ENCODE measurements at places on chromosomes 3 and 15.
A peak's percentile ranks its signal among the peaks of the same experiment; 100 is the strongest.

- no peak for DNase-seq
These were observed 33.4 kb downstream of the PRKCD start for GRCh38 chr3:53194210-53195065.

GRCh38 chr15:83733206-83733605 is 79.3 kb downstream of the ADAMTSL3 start:
- DNase-seq = no peak

DNA sequence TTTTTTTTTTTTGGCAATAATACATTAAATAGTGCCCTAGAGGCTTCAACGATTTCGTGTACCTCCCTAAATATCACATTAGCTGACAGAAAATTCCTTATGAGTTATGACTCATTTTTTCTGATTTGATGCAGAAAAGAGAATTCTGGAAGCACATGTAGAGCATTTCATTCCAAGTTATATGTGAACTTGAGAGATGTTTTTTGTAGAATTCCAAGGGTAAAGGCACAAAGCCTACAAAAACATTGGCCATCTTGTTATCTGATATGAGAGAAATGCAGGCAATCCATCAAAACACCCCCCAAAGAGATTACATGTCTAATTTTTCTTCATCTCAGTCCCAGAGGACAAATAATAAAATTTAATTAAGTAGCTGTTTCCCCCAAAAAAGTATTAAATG is 6.7 kb upstream of the PFN2 start:
- no peak for DNase-seq

GRCh38 chr3:120928991-120929390 is 21.0 kb downstream of the STXBP5L start:
- DNase-seq = no peak

DNA sequence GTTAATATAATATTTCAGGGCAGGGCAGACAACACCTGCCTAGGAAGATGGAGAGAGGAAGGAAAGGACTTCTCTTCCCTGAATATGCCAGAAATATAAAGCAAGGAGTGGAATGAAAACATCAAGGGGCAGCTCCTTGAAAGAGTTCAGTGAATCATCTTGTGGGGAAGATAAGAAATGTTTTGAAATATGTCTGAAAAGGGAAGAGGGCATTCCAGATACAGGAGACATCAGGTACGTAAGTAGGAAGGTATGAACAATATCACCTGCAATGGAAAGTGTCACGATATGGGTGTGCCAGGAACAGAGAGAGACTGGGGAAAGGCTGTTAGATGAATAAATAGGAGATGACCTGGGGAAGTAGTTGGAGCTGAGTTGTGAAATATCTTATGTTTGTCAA is 75.8 kb upstream of the WDR72 start:
- no peak for DNase-seq

GRCh38 chr3:185537369-185537970 is 14.9 kb downstream of the LIPH start:
- no peak for DNase-seq

GRCh38 chr15:70279096-70279495 is 181.4 kb upstream of the TLE3 start:
- no peak for DNase-seq

- no peak for DNase-seq
These were observed 21.7 kb upstream of the PPP4R2 start for GRCh38 chr3:72974956-72975355.

GRCh38 chr3:50126287-50127211 is 28.6 kb upstream of the SEMA3F start:
- DNase-seq = peak; percentile 58

DNA sequence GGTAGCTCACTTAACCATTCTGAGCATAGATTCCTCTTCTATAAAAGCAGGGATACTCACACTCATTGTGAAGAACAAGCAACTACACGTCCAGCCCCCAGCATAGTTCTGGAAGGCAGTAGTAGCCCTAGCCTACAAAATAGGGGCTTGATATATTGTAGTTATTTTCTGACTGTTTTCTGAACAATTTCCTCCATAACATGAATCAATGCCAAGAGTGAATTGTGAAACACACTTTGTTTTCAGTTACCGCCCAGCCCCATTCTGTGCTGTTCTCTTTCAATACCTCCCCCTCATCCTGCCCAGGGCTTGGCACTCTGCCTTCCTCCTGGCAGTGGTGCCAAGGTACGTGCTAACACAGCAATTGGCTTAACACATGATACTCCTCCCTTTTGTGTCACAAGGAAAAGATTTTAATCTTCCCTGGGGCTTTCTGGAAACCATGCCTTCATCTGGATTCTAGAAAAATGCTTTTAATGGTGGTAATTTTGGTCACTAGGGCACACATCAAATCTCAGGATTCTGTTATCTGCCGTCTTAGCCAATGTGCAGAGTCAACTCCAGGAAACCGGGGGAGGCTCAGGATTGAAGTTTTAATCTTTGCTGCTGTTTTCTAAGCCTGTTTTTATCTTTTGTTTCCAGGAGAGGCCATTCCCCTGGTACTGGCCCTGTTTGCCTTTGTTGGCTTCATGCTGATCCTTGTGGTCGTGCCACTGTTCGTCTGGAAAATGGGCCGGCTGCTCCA is 37.2 kb downstream of the IL20RB start:
- no peak for DNase-seq

GRCh38 chr15:81418891-81419290 is 44.9 kb upstream of the TMC3 start:
- DNase-seq = no peak

GRCh38 chr3:185656321-185656840 is 70.3 kb downstream of the SENP2 start:
- no peak for DNase-seq

DNA sequence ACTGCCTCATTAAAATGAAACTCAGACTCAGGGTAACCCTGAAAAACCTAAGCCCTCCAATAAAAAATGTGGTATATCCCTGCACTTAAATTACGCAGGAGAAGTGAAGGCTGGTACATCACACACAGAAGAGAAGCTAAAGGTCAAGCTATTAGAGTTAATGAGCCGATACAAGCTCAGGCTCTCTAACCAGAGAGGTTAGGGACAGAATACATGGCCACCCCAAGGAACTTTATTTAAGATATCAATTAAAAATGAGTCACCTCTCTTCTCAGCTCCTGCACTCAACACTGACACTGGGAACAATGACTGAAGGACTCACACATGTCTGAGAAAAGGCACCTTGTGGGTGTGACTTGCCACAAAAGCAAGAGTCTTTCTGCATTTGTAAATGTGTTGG is 800.6 kb upstream of the CFAP20DC start:
- no peak for DNase-seq

DNA sequence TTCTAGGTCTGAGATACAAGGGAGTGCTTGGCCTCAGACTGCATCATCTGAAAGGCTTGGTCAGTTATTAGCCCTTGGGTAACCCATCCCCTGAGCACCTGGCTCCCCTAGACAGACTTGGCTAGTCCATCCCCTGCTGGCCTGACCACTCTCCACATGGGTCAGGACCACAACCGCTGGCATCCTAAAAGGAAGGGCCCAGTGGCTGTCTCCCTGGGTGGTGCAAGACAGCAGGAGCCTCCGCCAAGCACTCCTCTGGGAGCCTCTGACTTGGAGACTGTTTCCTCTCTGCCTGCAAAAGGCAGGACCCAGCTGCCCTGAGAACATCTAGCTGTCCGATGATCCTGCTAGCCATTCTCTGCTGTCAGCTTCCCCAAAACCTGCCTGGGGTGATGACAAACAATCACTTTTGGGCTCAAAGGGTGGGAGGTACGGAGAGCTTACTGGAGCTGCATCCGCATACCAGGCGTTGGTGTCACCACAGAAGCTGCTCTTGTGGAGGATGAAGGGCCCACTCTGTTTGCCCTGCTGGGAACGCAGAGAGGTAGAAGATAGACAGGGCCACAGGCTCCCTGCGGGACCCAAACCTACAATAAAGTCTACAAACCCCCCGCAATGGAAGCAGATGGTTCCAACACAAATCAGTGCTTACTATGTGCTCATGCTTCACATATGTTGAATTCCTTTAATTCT is 108.0 kb upstream of the PRR20G start:
- DNase-seq = no peak

- no peak for DNase-seq
These were observed 39.5 kb upstream of the RAB6B start for GRCh38 chr3:133934996-133935842.

DNA sequence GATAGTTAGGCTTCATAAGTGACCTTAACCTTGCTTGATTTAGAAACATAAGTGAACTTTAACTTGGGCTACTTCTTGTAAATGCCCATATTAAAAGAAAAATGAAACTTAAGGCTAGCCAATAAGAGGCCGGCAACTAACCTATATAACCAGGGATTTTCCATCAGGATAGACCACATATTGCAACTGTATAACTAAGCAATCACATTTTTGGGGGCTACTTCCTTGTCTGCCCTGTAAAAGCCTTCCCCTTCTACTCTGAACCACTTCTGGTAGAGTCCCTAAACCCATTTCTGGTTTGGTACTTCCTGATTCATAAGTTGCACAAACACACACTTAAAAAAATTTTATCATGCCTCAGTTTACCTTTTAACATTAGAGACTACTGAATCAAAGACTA is 150.9 kb upstream of the UBE2E2 start:
- DNase-seq = no peak

DNA sequence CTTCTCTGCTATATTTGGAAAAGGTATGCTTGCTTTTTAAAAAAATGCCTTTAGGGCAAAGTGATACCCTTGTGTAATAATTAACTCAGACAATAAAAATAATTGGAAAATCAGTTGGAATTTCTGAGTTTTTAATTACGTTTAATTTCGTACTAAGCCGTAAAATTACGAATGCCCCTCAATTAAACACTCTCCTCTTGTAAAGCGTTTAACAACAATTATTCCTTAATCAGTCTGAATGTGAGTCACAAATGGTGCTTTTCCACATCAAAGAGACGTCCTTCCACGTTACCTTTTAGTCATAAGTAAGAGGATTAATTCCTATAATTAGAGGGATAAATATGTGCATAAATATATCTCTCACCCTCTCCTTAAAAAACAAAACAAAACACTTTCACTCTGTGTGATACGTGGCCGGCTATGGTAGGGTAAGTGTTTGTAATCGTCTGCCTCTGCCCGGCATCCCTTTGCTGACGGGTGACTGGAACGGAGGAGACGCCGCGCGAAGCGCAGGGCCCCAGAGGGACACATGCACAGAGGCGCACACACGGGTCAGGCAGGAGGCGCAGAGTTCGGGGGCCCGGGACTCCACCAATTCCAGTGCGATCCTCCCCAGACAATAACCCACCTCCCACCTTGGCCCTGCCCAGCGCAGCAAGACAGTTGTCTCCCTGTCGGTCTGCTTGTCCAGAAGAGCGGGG is 9.7 kb upstream of the MEIS2 start:
- DNase-seq = no peak

DNA sequence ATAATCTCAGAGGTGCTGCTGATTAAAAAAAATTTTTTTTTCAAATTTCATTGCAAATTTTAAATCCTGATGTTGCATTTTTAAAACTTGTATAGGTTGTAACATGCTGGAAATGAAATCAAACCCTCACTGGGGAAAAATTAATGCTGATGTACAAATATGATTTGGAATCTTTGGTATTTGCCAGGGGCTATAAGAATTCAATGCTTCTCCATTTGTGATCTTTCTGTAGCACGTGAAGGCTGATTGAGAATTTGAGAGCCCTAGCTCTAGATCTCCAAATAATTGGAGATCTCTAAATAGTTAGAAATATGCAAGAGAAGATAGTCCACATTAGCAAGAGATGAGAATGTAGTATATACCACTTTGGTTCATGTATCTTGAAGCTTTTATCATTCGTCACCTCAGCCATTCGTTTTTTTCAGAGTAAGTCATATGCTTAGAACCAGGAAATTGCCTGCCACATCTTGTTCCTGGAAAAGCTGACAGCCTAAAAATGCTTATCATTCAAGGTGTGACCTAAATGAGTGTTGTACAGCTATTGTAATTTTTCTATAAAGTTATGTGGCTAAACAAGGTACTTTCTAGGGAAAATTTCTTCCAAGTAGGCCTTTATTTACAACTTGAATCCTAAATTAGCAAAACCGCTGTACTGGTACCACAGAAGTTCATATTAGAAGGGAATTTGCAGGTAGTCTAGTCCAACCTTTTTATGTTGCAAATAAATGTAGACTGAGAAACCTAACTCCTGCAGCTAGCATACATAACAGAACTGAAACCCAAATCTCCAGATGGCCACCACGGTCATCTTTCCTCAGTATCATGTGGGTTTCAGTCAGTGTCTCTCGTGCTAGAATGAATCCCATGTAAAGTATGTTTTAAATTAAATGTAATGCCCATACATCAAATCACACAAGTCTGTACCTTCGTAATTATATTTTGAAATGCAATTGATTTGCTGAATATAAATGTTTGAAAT is 48.5 kb downstream of the FNDC3B start:
- DNase-seq = no peak

- DNase-seq = no peak
These were observed 54.3 kb upstream of the HACD2 start for GRCh38 chr3:123638936-123639689.

DNA sequence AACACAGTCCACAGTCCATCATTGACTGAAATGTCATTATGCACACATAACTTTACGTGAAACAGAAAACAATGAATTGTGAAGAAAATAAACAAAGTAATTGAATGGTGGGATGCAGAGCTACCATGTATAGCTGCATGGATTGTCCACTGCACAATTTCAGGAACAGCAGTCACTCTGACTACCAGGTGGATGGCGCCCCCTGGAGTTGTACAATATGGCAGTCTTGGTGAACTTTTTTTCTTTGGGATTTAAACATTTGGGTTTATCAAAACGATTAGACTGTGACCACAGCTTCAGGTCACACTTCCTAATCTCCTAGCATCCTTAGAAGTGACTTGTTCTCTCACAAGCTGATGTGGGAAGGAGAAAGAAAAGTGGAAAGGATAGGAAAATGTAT is 48.9 kb upstream of the TCF12 start:
- DNase-seq = no peak

DNA sequence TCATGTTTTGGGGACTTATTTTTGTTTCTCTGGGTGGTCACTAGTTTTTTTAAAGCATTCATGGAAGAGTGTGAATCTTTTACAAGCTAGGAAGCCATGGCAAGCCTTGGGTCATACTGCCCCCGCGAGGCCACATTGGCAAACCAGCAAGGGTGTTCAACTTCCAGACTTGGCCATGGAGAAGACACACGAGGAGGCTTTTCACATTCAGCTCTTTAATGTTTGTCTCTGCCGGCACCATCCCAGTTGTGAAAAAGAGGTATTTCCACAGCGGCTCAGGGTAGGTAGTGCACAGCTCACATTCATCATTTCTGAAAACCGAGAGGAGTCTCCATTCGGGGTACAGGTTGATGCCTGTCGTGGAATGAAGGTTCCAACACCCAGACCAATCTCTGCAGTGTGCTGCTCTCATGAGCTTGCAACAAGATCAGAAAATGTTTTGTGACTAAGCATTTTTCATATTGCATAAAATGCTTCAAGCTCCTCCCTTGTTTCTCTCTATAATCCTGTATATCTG is 7.7 kb downstream of the CCR5 start:
- no peak for DNase-seq

GRCh38 chr15:73383310-73384189 is 14.8 kb upstream of the HCN4 start:
- no peak for DNase-seq

GRCh38 chr15:67504056-67504455 is 16.9 kb upstream of the C15orf61 start:
- DNase-seq = no peak

GRCh38 chr3:20546636-20547035 is 360.6 kb upstream of the SGO1 start:
- DNase-seq = no peak

Data from mesothelial cell of epicardium (in vitro differentiated cells).